ENCODE measurements at places on chromosomes 12 and 14.

DNA sequence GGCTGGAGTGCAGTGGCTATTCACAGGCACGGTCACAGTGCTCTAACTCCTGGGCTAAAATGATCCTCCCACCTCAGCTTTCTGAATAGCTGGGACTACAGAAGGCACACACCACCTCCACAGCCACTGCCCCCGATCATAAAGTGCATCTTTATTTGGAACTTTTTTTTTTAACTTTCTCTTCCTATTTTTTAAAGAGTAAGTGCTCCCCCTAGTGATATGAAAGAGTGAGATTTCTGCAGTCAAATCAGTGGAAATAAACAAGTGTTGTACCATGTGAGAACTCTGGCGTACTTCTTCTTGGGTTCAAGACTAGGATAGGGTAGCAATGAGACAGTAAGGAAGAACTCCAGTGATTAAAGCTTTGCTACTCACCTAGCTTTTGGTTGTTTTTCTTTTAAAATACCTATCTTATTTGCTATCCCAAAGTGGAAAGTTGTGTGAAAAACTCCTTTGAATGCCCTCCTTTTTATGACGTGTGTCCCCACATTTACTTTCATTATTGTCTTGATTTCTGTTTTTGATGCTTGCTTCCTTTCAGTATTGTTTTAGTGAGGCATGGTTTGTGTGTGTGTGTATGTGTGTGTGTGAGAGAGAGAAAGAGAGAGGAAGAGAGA lies 6.6 kb downstream of the PPP4R4 start:
- peak overlapping the region; percentile 57 for H3K27ac ChIP-seq
- peak overlapping the region; percentile 20 for H3K4me3 ChIP-seq
- DNase-seq: no peak
- peaks cover 3% of the 10 kb centered on the region for H3K4me1 ChIP-seq
- H3K27me3 ChIP-seq: peaks cover 36% of the 10 kb centered on the region

DNA sequence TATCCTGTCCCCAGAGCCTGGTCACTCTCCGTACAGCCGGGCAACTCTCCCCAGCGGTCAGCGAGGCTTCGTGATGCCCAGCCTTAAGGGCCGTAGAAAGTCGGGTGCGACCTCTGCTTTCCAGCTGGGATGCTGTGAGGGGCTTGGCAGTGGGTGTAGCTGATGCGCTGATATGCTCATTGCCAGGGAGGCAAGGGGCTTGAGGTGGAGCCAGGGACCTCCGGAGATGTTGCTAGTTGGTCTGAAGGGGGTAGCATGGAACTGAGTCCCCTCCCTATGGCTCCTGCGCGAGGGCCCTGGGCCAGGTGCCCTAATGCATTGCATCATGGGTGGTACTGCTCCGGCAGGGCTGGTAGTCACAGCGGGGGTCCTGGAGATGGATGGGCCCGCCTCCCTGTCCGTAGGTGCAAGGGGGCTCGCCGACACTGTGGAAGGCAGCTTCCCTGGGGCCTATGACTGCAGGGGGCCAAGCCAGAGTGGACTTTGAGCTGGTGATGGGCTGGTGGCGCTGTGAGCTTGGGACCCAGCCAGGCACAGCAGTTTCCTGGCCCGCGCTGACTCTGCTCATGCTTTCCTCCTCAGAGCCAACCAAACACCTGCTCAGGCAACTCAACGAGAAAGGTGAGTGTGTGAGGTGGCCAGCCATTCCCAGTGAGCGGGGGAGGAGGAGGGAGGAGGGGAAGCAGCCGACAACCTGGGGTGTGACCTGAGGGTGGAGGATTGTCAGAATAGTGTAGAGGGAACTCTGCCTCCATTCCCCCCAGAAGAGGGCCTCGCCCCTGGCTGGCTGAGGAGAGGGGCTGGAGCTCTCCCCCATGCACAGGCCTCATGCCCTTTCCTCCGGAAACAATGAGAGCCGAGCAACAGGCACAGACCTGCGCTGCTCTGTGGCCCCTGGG lies 32.3 kb downstream of the PLEKHG3 start:
- H3K27me3 ChIP-seq: no peaks in the 10 kb centered on the region
- H3K4me1 ChIP-seq: peaks cover 5% of the 10 kb centered on the region
- H3K27ac ChIP-seq: no peak overlapping the region

GRCh38 chr12:31089072-31089471 lies 15.4 kb downstream of the DDX11 start:
- no peak overlapping the region for H3K27ac ChIP-seq
- no peak for DNase-seq
- no peak overlapping the region for H3K4me3 ChIP-seq
- no peaks in the 10 kb centered on the region for H3K36me3 ChIP-seq
- no peaks in the 10 kb centered on the region for H3K27me3 ChIP-seq
- H3K4me1 ChIP-seq: no peaks in the 10 kb centered on the region

DNA sequence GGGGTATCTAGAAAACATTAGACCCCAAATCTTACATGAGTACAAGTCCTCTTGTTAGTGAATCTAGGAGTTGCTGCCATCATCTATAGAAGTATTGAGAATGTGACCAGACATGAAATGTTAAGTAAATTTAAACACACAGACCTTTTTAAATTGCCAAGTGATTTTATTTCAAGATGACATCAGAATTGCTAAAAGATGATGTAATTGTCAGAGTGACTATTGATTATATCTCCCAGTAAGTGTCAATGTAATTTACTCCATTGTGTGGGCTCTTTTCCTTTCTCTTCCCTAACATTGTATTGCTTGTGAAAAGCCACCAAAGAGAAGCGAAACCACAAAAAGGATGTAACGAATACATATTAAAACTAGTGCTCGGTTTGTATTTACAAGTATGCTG lies 16.8 kb downstream of the ADAM21 start:
- no peak overlapping the region for H3K27ac ChIP-seq
- no peaks in the 10 kb centered on the region for H3K36me3 ChIP-seq
- no peaks in the 10 kb centered on the region for H3K27me3 ChIP-seq
- H3K4me3 ChIP-seq: no peak overlapping the region
- DNase-seq: no peak
- H3K4me1 ChIP-seq: no peaks in the 10 kb centered on the region
